ENCODE measurements at places on chromosomes 1 and 21. TPM values are rescaled to one million over a fixed set of nuclear protein-coding genes. Genes with fewer than 3 reads are reported as not detected.

GRCh38 chr1:216702170-216702569, 21.1 kb downstream of the ESRRG start:
- DNase-seq, result no peak

The PADI6 gene
- not detected for polyA plus RNA-seq

- no peak for DNase-seq
Measured at GRCh38 chr1:166858726-166859419, 17.2 kb downstream of the TADA1 start.

DNA sequence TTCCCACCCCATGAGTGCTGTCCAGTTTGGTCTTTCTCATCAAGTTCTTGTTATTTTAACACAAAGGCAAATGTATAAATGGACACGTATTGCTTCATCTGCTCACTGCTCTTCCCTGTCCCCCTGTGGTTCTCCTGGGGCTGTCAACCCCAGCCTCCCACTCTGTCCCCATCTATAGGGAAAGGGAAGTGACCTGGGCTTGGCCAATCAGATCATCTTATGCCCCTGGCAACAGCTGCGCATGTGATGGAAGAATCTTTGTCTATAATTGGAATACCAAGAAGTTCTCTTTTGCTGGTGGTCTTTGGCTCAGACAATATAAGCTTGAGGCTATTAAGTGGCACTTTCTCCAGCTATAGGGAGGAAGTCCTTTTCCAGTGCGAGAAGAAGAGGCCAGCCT, 4.7 kb upstream of the CCSAP start:
- no peak for DNase-seq

- no peak for DNase-seq
Measured at GRCh38 chr1:168606096-168606495, 29.7 kb downstream of the XCL1 start.

DNA sequence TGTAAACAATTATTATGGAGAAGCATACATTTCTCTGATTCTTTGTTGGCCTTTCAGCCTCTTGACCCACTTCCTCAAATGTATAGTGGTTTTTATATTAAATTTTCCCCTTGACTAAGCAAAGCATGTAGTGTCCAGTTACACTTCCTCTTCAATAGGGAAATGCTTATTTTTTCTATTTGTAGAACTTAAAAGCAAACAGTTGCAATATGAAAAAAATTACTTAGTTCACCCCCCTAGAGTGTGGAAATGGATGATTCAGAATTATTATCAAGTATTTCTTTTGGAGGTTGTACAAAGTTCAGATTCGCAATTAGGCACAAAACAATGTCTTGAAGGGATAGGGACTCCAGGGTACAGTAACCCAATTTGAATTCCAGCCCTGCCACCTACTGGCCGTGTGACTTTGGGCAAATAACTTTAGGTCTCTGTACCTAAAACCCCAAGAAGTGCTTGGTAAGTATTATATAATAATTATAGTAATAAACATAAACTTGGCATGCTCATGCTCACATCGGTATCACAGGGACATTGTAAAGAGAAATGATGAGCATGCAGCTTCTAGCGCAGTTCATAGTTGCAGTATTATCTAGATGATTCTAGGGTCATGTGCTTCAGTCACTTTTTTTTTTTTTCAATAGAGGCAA, 28.6 kb upstream of the IFNGR2 start:
- no peak for DNase-seq

The CELA3A gene
- polyA plus RNA-seq, result not detected

DNA sequence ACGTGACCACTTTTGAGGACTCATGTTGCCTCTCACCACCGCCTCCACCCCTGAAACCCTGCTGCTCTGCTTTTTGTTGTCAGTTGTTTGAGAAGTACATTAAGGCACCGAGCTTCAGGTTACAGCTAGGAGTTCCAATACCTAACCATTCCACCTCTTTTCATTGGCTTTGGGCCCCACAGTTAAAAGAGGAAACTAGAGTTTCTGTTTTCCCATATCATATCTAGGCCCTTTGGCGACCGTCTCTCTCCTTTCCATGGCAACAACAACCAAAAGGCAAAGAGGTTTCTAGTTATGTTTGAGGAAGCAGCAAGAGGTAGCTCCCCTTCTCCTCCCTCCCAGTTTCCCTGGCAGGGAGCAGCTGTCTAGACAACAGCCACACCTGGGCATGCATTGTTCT, 5.9 kb downstream of the ANKRD35 start:
- DNase-seq, result no peak

GRCh38 chr1:151988405-151988923, 5.2 kb downstream of the S100A10 start:
- no peak for DNase-seq

DNA sequence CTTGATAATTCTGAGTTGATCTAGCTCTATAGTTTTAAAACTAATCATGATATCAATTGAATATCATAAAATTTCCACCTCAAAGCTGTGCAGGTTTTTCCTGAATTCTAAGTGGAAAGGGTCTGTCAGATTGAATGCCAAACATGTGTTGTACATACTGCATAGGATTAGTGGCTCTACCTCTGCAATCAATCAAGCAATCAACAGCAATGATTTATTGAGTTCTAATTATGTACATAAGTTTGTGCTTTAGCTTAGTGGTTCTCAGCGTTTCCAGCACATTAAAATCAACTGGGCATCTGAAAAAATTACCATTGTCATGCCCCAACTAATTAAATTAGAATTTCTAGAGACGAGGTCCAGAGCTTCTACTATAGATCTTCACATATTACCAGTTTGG, 251.5 kb downstream of the BACH1 start:
- no peak for DNase-seq

DNA sequence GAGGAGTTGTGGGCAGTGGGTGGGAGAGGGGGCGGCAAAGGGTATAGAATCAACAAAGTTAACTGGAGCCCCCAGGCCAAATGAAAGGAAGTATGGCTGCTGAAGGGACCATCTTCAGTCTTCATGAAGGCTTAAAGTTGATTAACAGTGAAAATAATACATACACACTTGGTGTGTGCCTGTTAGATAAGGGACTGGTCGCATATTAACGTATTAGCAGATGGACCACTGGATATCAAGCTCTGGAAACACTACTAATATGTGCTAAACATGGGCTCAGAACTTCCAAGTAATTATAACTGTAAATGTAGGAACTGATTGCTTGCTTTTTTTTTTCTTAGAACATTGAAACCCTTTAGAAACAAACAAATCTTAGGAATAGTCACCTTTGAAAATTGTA, 224.7 kb upstream of the KIAA0040 start:
- DNase-seq, result no peak

The OR2L8 gene
- not detected for polyA plus RNA-seq

The EMC1 gene
- polyA plus RNA-seq, result 47.9 TPM

GRCh38 chr1:4298361-4299083, 355.9 kb upstream of the AJAP1 start:
- no peak for DNase-seq

The VAMP4 gene
- 13.0 TPM for polyA plus RNA-seq

- DNase-seq, result no peak
Measured at GRCh38 chr21:44329086-44329889, 9.9 kb downstream of the CFAP410 start.

DNA sequence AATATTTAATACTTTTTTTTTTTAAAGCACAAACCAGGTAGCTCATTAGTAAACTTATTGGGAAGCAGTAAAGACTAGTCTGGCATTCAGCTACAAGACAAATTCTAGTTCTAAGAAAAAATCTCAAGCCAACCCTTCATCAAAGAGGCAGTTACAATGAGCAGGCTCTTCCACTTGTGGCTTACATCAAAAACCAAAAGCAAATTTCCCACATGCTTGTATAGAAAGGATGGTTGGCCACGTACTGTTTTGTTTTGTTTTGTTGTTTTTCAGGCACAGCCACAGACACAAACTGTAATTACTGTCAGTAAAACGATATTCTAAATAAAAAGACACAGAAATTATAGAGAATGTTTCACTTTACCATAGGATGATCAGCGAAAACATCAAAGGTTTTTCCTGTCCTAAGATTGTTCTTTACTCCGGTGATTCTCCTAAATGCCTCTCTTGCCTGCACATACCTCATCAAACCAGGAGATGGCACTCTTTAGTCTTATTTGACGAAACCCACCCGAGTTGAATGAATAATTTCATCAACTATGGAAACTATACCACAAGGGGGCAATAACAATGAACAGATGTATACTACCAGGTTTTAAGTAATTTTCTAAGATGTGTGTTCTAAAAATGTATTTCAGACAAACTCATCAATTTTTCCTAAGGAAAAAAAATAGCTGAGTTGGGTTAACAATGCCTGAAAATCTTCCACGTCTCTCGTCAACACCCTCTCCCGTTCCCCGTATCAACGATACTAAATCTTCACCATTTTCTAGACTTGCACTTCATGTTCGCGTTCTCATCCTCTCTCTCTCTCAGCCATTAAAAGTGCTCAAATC, 26.9 kb downstream of the RPL5 start:
- DNase-seq, result peak; percentile 75

- DNase-seq, result no peak
Measured at GRCh38 chr1:83034851-83035250, 964.1 kb downstream of the TTLL7 start.

The SPRR2F gene
- not detected for polyA plus RNA-seq

DNA sequence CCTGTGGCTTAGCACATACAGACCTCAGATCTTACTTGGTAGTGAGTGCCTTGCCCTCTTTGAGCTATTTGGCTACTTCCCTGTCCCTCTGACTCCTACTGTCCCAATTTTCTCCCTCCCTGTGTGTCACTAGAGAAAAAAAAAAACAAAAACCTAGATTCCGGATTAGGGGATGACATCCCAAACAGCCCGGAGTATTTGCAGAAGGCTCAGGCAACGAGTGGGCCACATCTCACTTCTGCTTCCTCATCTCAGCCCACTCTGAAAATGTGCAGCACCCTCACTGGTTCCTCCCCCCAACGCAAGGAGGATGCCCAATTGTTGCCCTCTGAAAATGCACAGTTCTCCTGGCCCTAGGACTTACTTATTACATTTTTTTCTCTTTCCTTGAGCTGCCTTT, 4.9 kb downstream of the NHLH1 start:
- no peak for DNase-seq

GRCh38 chr1:25111706-25112105, 120.6 kb downstream of the SYF2 start:
- DNase-seq, result no peak

The TFF2 gene
- not detected for polyA plus RNA-seq

The MIXL1 gene
- 0.26 TPM for polyA plus RNA-seq

- DNase-seq, result no peak
Measured at GRCh38 chr21:45393833-45394638, 10.9 kb upstream of the COL18A1 start.

DNA sequence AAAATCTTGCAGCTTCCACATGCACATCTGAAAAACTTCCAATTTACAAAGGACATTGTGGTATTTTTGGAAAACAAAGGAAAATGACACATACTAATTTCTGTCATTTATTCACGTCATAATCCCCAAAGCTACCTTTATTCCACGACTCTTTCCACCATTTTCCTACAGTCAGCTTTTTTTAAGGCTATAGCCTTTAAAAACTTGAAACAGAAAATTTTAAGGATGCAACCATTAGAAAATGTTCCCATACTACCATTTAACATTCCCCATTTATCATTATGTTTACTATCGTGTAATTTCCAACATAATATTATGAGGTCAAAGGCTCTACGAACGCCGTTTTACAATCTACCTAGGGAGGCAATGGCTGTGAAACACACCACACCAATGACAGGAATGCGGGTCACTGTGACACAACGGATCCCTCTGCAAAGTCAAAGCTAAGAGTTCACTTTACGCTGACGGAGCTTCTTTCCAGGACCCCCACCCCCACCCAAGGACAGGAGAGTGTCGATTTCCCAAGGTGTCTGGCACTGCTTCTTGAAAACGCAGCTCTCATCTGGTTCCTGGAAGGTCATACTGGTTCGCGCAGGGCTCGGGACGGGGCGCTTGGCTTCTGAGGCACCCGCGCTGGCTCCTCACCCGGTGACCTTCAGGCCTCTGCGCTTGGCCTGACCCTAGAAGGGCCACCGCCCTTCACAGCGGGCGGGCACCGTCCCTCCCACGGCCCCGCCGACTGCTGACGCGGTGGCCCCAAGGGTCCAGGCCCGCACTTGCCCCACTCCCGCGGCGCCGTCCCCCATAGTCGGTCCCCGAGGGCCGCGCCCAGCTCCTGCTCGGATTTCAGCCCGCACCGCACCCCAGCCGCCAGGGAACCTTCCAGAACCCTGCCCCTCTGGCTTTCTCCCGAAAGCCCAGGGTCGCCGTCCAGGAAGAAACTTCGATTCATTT, 50.5 kb upstream of the ATF3 start:
- DNase-seq, result peak; percentile 15

The PLA2G2C gene
- not detected for polyA plus RNA-seq

The ICOSLG gene
- 8.4 TPM for polyA plus RNA-seq

DNA sequence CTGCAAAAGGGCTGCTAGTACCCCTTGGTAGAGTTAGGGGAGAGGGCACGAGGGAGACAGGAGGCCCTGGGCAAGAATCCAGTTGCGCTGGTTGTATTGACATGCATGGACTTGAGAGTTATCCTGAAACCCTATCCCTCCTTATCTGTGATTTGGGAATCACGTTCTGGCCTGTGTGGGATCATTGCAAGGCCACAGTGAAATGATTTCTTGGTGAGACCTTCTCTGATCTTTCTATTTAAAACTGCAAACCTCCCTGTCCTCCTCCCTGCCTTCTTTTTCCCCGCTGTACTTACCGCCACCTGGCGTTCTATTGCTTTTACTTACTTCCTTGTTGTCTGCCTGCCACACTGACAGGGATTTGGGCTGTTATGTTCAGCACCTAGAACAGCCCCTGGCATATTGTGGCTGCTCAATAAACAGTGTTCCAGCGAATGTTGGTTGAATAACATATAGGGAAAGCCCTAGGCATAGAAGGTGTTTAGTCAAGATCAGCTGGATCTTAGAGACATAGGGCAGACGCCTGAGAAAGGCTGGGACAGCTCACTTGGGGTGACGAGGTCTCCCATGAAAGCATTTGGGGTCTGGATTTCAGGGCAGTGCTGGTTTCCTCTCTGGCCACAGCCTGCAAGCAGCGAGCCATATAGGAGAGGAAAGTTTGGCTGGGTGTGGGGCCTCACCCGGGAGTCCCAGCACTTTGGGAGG, 25.6 kb downstream of the ALPL start:
- no peak for DNase-seq

The OLFML3 gene
- polyA plus RNA-seq, result 133 TPM

- no peak for DNase-seq
Measured at GRCh38 chr21:43728154-43728466, 9.2 kb downstream of the PDXK start.

GRCh38 chr1:201252944-201253371, 30.3 kb upstream of the PKP1 start:
- no peak for DNase-seq

Measured in renal cortex interstitium (tissue), 15 donors.